Activated CD4-positive, alpha-beta T cell treated with anti-CD3 and anti-CD28 coated beads, Interleukin-2, amount 10 ng/mL, durations not matched to agents 24 days and 14 days (primary cell): ENCODE measurements at places on chromosomes 16 and 17.

GRCh38 chr16:19860166-19861041 is 24.2 kb downstream of the GPRC5B start:
- no peak for DNase-seq

- DNase-seq = peak; percentile 62
Measured at GRCh38 chr17:44308865-44309264, 464 bp downstream of the RUNDC3A start.

DNA sequence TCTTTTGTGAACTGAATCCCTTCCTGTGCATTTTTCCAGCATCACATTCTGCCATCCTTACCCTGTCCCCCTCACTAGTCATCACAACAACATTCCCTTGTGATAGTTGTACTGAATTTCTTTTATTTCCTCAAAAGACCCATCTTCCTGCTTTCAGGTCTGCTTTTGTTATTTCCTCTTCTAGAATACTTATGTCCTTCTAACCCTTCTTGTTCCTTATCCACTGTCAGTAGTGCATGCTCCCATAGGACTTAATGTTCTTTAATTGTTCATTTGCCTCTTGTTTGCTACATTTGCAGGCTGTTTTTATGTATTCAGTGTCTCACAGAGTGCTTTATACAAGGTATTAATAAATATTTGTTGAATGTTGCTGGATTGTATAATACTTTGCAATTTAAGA is 73.0 kb downstream of the BCAS3 start:
- DNase-seq = no peak

DNA sequence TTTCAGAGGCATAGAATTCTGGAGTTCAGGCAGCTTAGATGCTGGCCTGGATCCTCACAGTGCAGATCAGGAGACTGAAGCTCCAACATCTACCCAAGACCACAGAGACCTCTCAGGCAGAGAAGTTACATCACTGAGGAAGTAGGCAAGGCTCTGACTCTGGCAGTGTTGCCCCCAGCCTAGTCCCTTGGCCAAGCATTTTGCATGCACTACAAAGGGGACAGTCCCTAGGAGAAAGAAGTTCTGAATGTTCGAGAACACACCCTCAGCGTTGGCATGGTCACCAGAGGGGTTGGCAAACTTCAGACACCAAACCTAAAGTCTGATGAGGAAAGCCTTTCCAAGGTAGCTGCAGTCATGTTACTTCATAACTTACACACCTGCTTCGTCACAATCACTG is 2.5 kb downstream of the RANBP10 start:
- DNase-seq = no peak

- no peak for DNase-seq
Measured at GRCh38 chr16:10647721-10648296, 46.9 kb downstream of the TEKT5 start.

DNA sequence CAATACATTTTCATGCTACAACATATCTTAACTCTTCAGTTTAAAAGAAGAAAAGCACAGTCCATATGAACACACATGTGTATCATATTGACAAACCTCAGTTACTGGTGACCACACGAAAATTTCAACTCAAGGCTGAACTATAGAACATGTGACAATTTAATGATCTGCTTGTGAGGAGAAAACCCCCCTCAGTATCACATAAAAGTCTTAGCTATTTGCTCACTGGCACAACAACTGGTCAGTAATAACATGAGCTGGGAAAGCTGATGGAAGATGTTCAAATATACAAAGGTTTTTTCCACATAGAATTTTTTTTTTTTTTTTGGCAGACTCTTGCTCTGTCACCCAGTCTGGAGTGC is 19.5 kb downstream of the ZNF652 start:
- no peak for DNase-seq

DNA sequence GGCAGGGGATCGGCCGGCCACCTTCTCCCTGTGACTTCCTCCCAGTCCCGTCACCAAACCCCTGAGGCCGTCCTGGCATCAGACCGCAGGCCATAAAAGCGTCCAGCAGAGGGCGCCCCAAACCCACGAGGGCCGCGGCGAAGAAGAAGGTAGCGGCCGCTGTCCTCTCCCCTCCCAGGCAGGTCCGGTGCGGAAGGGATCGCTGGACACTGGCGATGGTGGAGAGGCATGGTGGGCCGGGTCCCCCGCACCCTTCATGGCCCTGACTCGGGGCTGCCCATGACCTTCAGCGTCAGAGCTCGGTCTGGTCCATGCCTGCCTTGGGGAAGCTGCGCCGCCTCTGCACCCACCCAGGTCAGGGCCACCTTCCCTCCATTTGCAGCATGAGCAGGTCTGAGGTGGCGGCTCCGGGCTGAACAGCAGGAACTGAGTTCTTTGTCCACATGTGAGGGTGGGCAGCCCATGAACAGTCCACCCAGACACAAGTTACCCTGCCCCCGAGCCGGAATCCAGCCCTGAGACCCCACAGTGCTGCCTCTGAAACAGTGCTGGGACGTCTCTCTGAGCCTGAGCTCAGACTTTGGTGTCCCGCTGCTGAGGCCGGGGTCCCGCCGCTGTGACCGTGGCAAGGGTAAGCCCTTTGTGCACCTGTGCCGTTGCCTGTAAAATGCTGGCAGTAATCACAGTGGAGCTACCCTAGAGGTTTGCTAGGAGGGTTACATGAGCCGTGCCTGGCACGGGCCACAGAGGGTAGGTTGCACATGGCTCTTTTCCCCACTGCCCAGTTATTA is 40.8 kb upstream of the CMIP start:
- DNase-seq = peak; percentile 95

DNA sequence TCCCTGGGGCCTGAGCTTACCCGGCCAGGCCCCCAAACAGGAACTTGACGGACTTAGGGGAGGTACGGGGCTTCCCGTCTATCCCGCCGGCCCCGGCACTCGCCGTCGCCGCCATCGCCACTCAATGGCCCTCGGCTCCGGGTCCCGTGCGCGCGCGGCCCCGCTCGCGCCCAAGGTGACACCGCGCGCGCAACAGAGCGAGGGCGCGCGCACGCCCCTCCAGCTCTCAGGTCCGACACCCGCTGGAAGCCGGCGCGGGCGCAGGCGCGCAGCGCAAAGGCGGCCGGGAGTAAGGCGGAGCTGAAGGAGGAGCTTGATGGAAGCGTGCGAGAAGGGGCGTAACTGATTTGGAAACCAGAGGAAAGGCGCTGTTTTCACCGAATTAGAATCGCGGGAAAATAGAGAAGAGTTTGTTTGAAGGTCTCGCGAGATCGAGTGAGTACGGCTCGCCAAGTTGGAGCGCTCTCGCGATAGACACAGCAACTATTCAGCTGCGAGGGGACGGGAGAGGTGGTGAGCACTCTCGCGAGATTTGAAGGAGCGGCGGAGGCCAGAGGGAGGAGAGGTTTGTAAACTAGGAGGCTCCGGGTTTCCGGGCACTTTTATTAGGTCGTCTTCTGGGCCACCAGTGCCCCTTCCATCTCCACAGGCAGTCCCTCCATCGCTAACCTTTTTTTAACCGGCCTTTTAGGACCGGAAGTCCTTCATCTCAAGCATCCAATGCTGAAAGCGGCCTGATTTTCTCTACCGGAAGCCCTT is at the start of the genes RNF167 and SLC25A11:
Gene RNF167 (plus strand): TSS at position 473 of the 759 bp plus-strand sequence. CDS start 642 bp downstream, outside the sequence.
Gene SLC25A11 (minus strand): TSS at position 251 of the 759 bp plus-strand sequence. CDS start 136 bp downstream, at position 115.
- peak; percentile 100 for DNase-seq

GRCh38 chr16:67499106-67499505 is 15.8 kb upstream of the AGRP start:
- no peak for DNase-seq
